Stimulated activated CD8-positive, alpha-beta memory T cell treated with anti-CD3 and anti-CD28 coated beads, Interleukin-2, amount 100 ng/mL, for 48 hours (primary cell): ENCODE measurements at places on chromosomes 5 and 9.
A peak's percentile ranks its signal among the peaks of the same experiment; 100 is the strongest.

DNA sequence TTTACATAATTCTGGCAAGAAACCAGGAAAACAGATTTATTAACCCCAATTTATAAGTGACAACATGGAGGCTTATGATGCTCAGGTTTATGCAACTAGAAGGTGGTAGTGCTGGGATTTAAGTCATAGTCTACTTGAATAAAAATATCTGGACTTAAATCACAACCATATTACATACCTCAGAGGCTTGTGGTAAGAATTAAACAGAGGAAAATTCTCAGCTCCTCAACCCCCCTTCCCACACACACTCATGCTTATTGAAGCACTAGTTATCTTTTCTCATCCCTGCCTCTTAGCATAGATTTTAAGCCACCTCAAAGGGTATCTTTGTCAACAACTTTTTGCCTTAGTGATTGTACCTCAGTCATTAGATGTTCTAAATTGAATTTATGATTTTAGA is 731.0 kb downstream of the PRELID2 start:
- no peak for DNase-seq

DNA sequence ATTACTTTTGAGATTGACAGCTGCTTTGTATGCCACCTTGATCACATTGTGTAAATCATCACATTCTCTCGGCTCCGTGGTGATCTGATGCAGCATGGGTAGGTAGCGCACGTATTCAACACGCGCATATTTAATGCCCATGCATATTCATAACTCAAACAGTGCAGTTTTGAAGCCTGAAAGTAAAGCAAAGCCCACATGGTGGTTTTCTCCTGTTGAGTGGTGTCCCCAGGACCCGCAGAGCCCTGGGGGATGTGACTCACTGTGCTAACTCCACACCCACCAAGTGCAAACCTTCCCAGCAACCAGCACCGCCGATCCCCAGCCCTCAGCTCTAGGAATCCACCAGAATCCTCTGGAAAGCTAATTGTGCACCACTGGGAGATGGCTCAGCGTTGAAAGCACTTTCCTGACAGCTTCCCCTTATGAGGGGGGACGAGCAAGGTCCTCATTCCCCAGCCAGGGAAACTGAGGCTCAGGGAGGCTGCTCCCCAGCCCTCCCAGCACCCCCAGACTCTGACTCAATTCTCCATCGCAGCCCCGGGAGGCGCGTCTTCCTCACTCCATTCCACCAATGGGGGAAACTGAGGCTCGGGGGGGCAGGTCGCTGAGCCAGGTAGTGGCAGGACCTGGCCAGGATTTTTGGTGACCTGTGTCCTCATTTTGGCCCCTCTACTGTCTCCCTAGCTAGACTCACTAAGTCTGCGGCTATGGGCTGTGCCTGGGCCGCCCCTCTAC is 46.4 kb downstream of the SARDH start:
- DNase-seq, result no peak

DNA sequence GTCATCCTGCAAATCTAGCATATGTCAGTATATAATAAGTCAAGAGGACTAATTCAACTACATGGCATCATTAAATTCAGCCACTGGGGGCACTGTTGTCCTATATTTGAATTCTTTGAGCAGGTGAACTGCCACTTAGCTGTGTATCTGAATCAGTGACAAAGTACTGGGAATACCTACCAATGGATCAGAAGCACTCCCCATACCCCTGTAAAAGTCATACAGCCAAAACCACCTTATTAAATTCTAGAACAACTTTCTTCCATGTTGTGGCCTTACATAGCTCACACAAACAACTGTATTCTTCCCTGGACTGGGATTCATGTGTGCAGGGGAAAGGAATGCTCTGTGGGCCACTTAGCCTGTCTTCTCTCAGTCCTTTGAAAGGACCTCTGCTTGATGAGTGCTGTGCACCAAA is 57.4 kb upstream of the PLPP6 start:
- peak; percentile 16 for DNase-seq

DNA sequence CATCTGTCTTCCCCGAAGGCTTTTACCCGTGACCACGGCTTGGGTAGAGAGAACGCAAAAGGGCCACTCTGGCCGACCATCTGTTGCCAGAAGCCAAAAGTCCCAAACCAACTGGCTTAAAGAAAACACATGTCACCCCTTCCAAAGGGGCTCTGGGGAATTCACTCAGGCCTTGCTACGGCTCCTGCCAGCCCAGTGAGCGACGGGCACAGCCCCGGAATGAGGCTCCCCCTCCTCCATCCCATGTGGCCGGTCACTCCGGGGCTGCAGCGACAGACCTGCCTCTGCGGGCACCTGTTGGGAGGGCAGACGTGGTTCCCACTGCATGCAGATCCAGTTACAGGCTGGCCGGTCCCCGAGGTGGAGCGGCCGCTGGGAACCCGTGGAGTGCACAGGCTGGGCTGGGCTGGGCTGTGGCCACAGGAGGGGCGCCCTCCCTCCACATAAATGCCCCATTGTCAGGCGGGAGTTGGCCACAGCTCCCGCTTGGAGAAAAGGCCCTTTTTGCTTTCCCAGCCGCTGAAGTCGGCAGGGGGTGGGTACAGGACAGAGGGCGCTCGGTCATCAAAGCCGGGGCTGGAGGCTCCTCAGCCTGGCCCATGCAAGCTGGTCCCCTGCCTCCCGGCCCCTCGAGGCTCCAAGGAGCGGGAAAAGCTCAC is 19.9 kb downstream of the NOTCH1 start:
- DNase-seq, result no peak

- no peak for DNase-seq
Measured at GRCh38 chr9:80062567-80062966, 490.8 kb downstream of the TLE4 start.

- DNase-seq, result no peak
Measured at GRCh38 chr5:57002959-57003485, 51.1 kb upstream of the MIER3 start.

GRCh38 chr5:172828911-172829431 is 5.1 kb upstream of the ERGIC1 start:
- DNase-seq, result no peak

- no peak for DNase-seq
Measured at GRCh38 chr5:74122979-74123590, 497.1 kb downstream of the ARHGEF28 start.

GRCh38 chr9:107397076-107398044 is 92.2 kb downstream of the KLF4 start:
- no peak for DNase-seq

GRCh38 chr9:135989722-135990467 is 28.7 kb upstream of the UBAC1 start:
- DNase-seq, result no peak

GRCh38 chr5:4252385-4252784 is 656.8 kb downstream of the IRX1 start:
- DNase-seq, result no peak

DNA sequence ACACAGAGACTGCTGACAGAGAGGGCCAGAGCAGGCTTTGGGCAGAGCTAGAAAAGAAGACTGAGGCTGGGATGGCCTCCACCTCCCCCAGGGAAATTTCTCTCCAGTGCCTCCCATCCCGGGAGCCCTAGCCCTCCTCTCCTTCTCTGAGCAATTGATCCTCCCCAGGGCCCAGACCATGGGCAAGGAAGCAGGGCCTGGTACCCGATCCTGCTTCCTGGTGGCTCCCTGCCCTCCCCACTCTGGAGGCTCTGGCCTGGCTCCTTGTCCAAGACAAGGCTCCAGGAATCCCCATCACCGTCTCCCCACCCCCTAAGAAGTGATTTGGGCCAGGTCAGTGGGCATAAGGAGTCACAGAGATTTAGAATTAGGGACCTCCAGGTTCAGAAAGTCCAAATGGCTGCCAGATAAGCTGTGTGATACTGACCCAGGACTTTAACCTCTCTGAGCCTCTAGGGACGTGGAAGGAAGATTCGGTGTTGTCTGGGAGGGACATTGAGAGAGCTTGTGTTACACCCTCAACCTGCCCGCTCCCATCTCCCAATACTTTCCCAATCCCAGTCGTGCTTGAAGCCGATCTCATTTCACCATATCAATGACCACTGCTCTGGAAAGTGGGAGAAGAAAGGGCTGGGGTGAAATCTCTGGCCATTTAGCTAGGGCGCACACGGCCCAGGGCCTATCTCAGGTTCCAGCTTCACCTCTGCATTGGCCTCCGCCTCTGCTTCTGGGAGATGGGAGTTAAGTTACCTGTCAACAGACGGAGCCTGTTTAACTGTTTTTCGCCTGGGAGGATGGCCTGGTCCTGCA is 25.8 kb upstream of the KIF12 start:
- DNase-seq, result no peak

GRCh38 chr9:16619402-16619801 is 251.1 kb downstream of the BNC2 start:
- DNase-seq, result no peak

- DNase-seq, result no peak
Measured at GRCh38 chr9:69380811-69381210, 55.8 kb downstream of the ENTREP1 start.

DNA sequence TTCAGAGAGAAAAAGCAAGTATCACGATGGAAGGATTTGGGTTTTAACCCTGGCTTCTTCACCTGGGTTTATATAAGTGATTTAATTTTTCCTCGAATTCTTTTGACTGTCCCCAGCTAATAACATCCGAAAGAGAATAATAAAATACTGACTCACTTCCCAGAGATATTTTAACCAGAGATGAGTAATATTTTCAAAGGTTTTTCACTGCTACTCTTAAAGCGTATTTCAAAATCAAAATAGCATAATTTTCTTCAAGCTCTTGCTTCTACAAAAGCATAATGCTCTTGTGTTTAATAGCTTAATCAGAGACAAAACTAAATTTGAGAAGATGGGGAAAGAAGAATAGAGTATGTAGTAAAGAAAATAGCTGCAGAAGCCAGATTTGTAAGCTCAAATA is 215.2 kb upstream of the PTGER4 start:
- DNase-seq, result no peak

- no peak for DNase-seq
Measured at GRCh38 chr9:15101095-15101494, 190.9 kb upstream of the FREM1 start.

- DNase-seq, result no peak
Measured at GRCh38 chr5:138545919-138546562, 3.0 kb upstream of the ETF1 start.

- no peak for DNase-seq
Measured at GRCh38 chr9:134575103-134575900, 66.3 kb upstream of the COL5A1 start.

DNA sequence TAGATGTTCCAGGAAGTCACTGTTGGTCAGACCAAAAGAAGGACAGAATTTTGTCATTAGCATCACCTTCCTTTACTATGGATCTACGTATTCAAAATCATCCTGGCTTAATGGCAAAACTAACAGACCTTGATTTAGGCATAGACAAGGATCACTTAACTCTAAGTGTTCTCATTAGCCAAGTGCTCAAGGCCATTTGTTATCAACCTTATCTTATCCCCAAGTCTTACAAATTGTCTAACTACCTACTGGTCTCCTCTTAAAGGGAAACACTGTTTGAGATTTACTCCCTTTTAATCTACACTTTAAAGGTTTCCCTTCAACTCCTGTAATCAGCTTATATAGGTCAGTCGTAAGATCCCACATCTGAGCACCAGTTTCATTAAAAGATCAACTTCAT is 1197.5 kb upstream of the C9orf72 start:
- DNase-seq, result no peak

GRCh38 chr9:8845808-8846207 is 1046.2 kb upstream of the DMAC1 start:
- DNase-seq, result no peak

DNA sequence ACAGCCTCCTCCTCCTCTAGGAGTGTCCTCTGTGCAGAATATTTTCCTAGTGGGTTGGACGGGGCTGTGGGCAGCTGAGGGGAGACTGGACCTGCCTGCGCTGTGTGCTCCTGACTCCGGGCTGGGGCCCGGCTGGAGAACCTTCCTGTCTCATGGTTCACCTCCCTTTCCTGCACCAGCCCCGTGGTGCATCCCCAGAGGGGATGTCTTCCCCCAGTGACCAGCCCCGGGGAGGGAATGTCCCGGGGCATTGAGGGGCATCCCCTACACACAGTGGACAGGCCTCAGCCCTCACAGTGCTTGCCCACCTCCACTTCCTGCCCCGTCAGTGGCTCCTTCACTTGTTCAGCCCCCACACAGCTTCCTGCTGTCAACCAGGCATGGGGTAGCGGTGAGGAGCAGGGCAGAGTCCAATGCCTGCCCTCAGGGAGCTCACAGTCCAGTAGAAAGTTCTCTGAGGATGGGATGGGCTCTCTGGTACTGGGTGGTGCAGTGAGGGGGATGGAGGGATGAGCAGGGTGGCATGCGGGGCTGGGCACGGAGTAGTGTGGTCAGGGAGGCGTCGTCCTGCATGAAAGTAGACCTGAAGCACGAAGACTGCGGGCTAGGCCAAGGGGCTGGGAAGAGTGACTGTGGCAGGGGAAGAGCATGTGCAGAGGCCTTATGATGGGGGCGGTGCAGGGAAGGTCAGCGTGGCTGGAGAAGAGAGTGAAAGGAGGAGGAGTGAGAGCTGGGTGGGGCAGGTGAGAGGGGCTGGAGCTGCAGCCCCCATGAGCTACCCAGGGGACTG is 52.1 kb upstream of the PITX1 start:
- no peak for DNase-seq

- DNase-seq, result no peak
Measured at GRCh38 chr5:65721050-65721719, 724 bp downstream of the SGTB start.

GRCh38 chr9:135506327-135507103 is 6.0 kb downstream of the MRPS2 start:
- no peak for DNase-seq

GRCh38 chr5:127260686-127261085 is 29.9 kb upstream of the MEGF10 start:
- DNase-seq, result no peak

- DNase-seq, result no peak
Measured at GRCh38 chr5:135662061-135662481, 83.3 kb upstream of the CXCL14 start.

DNA sequence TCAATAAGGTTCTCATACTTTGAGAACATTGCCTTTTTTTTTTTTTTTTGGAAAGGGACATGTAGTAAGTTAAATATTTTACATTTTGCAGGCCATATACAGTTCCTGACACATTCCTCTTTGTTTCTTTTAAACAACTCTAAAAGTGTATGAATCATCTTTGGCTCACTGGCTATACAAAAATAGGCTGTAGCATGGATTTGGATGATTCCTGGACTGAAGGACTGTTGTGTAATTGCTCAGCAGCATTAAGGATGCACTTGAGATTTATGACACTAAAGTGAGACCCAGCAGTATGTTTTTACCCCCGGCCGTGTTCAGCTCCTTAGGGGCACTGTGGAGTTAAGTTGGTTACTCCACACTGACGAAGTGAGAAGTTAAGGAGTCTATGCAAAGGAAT is 41.3 kb downstream of the VPS13A start:
- no peak for DNase-seq

GRCh38 chr9:7320139-7320538 is 479.4 kb downstream of the DMAC1 start:
- no peak for DNase-seq

GRCh38 chr9:127858041-127858512 is 3.6 kb upstream of the ENG start:
- no peak for DNase-seq

- no peak for DNase-seq
Measured at GRCh38 chr9:134825025-134825424, 55.6 kb upstream of the FCN2 start.

- DNase-seq, result no peak
Measured at GRCh38 chr5:110751902-110752762, 13.3 kb downstream of the SLC25A46 start.

- no peak for DNase-seq
Measured at GRCh38 chr9:27440888-27441740, 83.0 kb upstream of the IFNK start.

- DNase-seq, result no peak
Measured at GRCh38 chr5:127176769-127177168, 103.5 kb upstream of the C5orf63 start.
